Progenitor cell of endocrine pancreas (in vitro differentiated cells): ENCODE measurements at places on chromosomes 5 and 9.

GRCh38 chr5:53678981-53679660 lies 118.7 kb downstream of the NDUFS4 start:
- no peak overlapping the region for H3K4me3 ChIP-seq
- H3K27ac ChIP-seq: no peak overlapping the region
- H3K4me1 ChIP-seq: peaks cover 5% of the 10 kb centered on the region
- peaks cover 8% of the 10 kb centered on the region for H3K36me3 ChIP-seq
- DNase-seq: no peak
- no peaks in the 10 kb centered on the region for H3K27me3 ChIP-seq

- no peak for DNase-seq
- no peak overlapping the region for H3K4me3 ChIP-seq
- no peak overlapping the region for H3K27ac ChIP-seq
- no peaks in the 10 kb centered on the region for H3K27me3 ChIP-seq
- peaks cover 2% of the 10 kb centered on the region for H3K4me1 ChIP-seq
- H3K36me3 ChIP-seq: peaks cover 2% of the 10 kb centered on the region
Observed at GRCh38 chr5:160183075-160183474, 46.2 kb upstream of the FABP6 start.

GRCh38 chr5:67409126-67409777 lies 212.7 kb upstream of the CD180 start:
- no peaks in the 10 kb centered on the region for H3K4me1 ChIP-seq
- no peaks in the 10 kb centered on the region for H3K36me3 ChIP-seq
- no peak for DNase-seq
- H3K4me3 ChIP-seq: no peak overlapping the region
- H3K27me3 ChIP-seq: no peaks in the 10 kb centered on the region

DNA sequence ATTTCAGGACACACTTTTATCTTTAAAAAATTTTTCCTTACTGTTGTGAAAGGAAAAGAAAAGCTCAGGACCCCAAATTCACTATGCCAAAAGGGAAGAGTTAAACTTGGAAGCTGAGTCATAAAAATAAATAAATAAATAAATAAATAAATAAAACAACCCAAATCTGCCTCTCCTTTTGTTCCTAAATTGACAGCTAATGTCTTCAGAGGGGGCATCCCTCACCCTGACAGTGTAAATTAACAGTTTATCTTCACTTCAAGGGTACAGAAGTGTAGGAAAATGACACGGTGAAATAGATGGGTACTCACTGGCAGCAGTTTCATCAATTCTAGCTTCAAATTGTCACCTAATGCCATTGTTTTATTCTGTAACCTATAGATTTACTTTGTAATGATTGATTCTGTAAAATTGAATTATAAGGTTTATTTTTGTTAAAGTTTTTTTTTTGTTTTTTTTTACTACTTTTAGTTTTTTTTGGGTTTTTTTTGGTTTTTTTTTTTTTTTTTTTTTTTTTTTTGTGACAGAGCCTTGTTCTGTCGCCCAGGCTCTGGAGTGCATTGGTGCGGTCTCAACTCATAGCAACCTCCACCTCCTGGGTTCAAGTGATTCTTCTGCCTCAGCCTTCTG lies 18.5 kb upstream of the ANXA1 start:
- H3K27ac ChIP-seq: no peak overlapping the region
- H3K36me3 ChIP-seq: no peaks in the 10 kb centered on the region
- no peak for DNase-seq
- H3K4me1 ChIP-seq: peaks cover 8% of the 10 kb centered on the region
- H3K27me3 ChIP-seq: peaks cover 71% of the 10 kb centered on the region

DNA sequence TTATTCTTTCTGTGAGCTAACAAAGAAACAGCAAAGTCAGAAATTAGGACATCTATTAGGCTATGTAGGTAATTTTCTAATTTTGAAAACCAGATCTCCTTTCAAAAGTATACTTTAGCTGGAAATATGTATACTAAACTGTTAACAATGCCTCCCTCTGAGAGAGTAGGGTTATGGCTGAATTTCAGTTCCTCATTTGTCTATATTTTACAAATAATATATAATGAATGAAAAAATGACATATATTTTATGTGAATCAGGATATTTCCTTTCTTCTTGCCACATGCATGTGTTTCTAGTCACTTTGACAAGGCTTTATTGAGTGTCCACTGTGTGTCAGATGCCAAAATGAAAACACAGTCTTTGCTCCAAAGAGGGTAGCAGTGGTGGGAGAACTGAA lies 15.4 kb downstream of the HACD4 start:
- H3K36me3 ChIP-seq: peaks cover 6% of the 10 kb centered on the region
- DNase-seq: no peak
- H3K27ac ChIP-seq: no peak overlapping the region
- no peaks in the 10 kb centered on the region for H3K4me1 ChIP-seq

DNA sequence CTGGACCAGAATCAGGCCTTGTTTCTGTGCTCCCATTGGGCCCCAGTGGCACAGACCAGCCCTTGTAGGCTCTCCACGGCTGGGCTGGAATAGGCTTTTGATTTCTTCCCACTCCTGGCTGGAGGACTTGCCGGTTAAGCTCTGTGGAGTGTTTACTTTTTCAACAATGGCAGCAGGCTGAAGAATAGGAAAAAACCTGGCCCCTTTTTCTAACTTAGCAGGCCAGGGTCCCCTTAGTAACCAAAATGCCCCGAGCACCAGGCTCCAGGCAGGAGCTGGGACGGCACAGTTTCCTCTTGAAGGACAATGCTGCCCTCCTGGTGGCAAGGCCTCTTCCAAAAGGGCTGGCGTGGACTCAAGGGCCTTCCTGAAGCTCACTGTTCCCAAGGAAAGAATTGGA lies 230.3 kb downstream of the CRB2 start:
- H3K27me3 ChIP-seq: no peaks in the 10 kb centered on the region
- peaks cover 17% of the 10 kb centered on the region for H3K36me3 ChIP-seq
- no peak overlapping the region for H3K27ac ChIP-seq
- H3K4me3 ChIP-seq: no peak overlapping the region

- H3K4me1 ChIP-seq: no peaks in the 10 kb centered on the region
- peaks cover 3% of the 10 kb centered on the region for H3K27me3 ChIP-seq
- H3K36me3 ChIP-seq: no peaks in the 10 kb centered on the region
- no peak overlapping the region for H3K4me3 ChIP-seq
Observed at GRCh38 chr9:74765481-74765971, 122.2 kb downstream of the TRPM6 start.

- peaks cover 43% of the 10 kb centered on the region for H3K4me1 ChIP-seq
- DNase-seq: no peak
- H3K27me3 ChIP-seq: peaks cover 48% of the 10 kb centered on the region
- no peaks in the 10 kb centered on the region for H3K36me3 ChIP-seq
- H3K4me3 ChIP-seq: no peak overlapping the region
- H3K27ac ChIP-seq: no peak overlapping the region
Observed at GRCh38 chr5:172559004-172559932, 81.8 kb upstream of the NEURL1B start.

DNA sequence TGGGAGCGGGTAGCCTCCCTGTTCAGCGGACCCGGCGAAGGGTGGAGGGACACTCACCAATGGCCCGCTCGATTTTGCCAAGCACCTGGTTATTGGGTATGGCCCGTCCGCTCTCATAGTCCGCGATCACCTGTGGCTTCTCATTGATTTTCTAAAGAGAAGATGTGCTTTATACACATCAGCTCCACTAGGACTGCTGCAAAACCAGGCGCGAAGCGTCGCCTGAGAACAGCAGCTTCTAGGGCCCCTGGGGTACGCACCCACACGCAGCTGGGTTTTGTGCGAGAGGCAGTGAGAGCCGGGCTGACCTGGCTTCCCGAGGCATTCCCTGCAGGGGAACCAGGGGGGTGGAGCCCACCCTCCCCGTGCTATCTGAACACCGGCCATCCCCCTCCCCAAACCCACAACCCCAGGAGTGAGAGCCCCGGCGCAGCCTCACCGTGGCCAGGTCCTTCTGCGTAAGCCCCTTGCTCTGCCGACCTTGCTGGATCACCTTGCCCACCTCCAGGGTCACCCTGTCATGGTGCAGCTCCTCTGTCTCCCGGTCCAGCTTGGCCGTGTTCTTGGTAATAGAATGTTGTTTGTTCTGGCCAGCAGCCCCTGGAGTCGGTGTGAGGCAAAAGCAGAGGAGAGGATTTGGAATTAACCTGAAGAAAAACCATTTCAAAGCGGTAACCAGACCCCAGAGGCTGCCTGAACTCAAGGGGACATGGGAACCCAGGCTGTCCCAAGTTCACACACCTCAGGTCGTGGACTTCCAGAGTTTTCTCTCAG lies 3.1 kb downstream of the EDF1 start:
- no peaks in the 10 kb centered on the region for H3K27me3 ChIP-seq
- no peak overlapping the region for H3K27ac ChIP-seq
- DNase-seq: no peak
- H3K4me3 ChIP-seq: no peak overlapping the region
- peaks cover 3% of the 10 kb centered on the region for H3K4me1 ChIP-seq

- DNase-seq: no peak
- H3K27me3 ChIP-seq: peaks cover 31% of the 10 kb centered on the region
- no peak overlapping the region for H3K27ac ChIP-seq
- H3K36me3 ChIP-seq: peaks cover 2% of the 10 kb centered on the region
- H3K4me1 ChIP-seq: peaks cover 28% of the 10 kb centered on the region
Observed at GRCh38 chr5:75049456-75050351, 2.7 kb downstream of the GCNT4 start.

- H3K4me3 ChIP-seq: no peak overlapping the region
- peaks cover 27% of the 10 kb centered on the region for H3K4me1 ChIP-seq
Observed at GRCh38 chr9:131804826-131805225, 65.0 kb upstream of the RAPGEF1 start.

- peaks cover 17% of the 10 kb centered on the region for H3K27me3 ChIP-seq
- DNase-seq: no peak
- H3K4me1 ChIP-seq: no peaks in the 10 kb centered on the region
- H3K27ac ChIP-seq: no peak overlapping the region
- H3K36me3 ChIP-seq: no peaks in the 10 kb centered on the region
- H3K4me3 ChIP-seq: no peak overlapping the region
Observed at GRCh38 chr5:106974272-106974671, 696.5 kb downstream of the EFNA5 start.

DNA sequence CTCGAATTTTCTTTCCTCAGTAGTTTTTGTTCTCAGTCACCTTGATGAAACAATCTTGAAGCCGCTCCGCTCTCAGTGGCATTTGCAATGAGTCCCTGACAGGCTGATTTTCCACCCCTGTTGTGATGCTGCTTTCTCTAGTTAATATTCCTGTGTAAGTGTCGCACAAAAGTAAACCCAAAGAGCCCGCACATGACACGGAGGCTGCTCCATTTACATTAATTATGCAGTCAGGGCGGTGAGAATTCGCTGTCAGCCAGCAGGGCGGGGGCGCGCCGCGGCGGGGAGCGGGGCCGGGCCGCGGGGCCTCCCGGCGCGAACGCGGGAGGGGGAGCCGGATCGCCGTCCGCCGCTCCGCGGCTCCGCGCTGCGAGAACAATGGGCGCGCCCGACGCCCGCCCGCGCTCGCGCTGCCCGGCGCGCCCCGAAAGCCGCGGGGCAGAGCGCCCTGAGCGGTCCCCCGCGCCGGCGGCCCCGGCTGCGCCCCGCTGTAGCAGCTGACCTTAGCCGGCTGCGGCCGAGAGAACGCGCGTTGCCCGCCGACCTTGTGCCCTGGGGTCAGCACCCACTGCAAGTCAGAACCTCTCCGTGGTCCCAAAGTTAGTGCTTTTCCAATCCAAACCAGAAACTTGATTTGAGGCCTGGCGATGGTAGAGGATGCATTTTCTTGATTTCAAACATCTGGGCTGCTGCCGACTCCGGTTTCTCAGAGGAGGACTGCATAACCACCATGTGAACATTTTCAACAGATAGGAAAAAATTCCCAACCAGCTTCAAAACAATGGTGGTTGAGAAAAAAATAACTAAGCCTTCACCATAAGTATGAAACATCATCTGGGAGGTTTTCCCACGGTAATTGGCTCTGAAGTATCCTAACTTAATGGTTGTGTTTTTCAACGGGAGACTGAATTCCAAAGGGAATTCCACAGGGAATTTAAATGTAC lies 142.6 kb downstream of the PBX3 start:
- peak overlapping the region; percentile 86 for H3K4me3 ChIP-seq
- H3K27me3 ChIP-seq: no peaks in the 10 kb centered on the region
- H3K27ac ChIP-seq: peak overlapping the region; percentile 93
- peak; percentile 12 for DNase-seq
- H3K36me3 ChIP-seq: no peaks in the 10 kb centered on the region

DNA sequence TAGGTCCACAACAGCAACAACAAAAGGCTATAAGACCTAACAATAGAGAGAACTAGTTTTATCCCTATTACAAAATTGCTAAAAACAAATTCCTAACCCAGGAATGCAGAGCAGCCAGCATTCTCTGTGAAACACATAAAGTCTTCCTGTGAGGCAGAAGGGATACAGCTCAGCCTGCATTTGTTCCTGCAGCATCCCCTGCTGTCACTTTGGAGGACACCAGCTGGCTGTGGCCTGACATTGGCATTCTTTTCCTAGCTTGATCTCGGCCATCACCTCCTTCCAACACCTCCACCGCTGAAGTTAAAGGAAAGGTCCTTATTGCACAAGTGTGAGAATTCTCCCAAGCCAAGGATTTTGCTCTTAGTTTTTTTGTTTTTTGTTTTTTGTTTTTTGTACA lies 186.1 kb downstream of the SNCAIP start:
- H3K27me3 ChIP-seq: peaks cover 4% of the 10 kb centered on the region
- no peak for DNase-seq
- no peak overlapping the region for H3K27ac ChIP-seq
- H3K4me1 ChIP-seq: peaks cover 13% of the 10 kb centered on the region
- no peak overlapping the region for H3K4me3 ChIP-seq

DNA sequence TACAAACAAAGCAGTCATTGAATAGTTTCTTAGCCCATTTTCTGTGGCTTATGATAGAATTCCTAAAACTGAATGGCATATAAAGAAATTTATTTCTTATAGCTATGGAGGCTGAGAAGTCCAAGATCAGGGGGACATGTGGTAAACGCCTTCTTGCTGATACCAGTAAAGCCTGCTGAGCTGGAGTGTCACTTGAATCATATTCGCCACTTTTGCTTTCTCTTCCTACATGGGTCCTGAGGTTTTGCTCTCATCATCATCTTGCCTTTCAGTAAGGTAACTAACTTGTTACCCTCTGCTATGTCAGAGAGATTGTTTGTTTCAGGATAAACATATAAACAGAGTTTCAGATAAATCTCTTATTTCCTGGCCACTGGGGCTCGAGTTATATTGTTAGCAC lies 203.3 kb upstream of the DMRT1 start:
- no peak overlapping the region for H3K27ac ChIP-seq
- H3K27me3 ChIP-seq: no peaks in the 10 kb centered on the region
- peaks cover 13% of the 10 kb centered on the region for H3K36me3 ChIP-seq
- H3K4me1 ChIP-seq: peaks cover 7% of the 10 kb centered on the region
- no peak overlapping the region for H3K4me3 ChIP-seq
- no peak for DNase-seq

GRCh38 chr5:120765189-120765588 lies 301.1 kb downstream of the PRR16 start:
- DNase-seq: no peak
- no peaks in the 10 kb centered on the region for H3K36me3 ChIP-seq
- H3K4me3 ChIP-seq: no peak overlapping the region
- no peak overlapping the region for H3K27ac ChIP-seq
- H3K4me1 ChIP-seq: no peaks in the 10 kb centered on the region
- H3K27me3 ChIP-seq: no peaks in the 10 kb centered on the region

GRCh38 chr9:20427359-20427758 lies 194.9 kb downstream of the MLLT3 start:
- H3K27me3 ChIP-seq: no peaks in the 10 kb centered on the region
- no peak for DNase-seq
- H3K27ac ChIP-seq: no peak overlapping the region
- H3K4me3 ChIP-seq: no peak overlapping the region

DNA sequence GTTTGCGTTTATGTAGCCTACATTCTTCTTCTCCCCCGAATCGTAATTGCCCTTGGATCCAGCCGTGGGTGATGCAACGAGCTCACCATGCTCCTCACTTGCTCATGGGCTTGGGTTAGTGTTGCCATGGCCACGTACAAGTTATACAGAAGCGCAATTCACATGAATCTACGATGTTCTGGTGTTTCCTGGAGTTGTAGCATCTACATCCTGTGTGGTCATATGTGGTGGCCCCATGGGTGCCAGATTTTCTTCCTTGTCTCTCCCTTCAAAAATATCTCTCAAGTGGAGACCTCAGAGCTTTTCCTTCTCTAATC lies 115.3 kb downstream of the TLE4 start:
- peaks cover 2% of the 10 kb centered on the region for H3K36me3 ChIP-seq
- no peak overlapping the region for H3K27ac ChIP-seq
- DNase-seq: no peak
